ENCODE measurements at places on chromosomes 2 and 18.

DNA sequence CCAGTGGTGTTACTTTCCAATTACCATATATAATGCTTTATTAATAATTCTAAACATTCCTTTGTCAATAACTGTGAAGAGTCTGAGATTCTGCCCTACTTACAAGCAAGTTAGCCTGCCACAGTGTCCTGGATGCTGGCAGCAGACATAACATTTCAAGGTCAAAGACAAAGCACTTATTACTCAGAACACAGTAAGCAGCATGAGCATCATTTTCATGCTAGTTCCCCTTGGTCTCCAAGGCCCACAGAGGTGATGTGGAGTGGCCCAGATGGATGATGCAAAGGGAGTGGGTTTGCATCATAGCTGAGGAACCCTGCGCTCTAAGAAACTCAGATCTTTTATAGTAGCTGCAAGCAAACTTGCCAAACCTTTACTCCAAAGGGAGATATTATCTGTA lies 349.7 kb downstream of the ZEB2 start:
- no peak for DNase-seq

DNA sequence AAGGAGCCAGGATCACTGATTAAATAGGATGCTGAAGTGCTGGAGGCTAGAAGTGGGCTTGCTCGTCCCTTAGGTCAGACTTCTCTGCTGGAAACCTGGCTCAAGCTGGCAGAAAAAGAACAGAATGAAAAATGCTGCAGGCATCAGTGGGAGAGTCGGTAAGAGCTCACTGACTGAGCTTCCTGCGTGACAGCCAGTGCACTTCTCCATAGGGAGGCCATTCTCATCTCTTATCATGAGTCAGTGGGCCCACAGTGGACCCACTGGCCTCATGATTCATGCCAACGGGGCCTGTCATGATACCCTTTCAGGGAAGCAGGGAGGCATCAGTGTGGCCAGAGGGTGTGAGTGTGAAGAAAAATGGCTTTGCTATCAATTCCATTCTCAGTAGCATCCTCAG lies 498.2 kb downstream of the PTPRM start:
- no peak for DNase-seq

- DNase-seq = no peak
These were observed 72.1 kb upstream of the MAP4K4 start for GRCh38 chr2:101625387-101625786.

- peak; percentile 59 for DNase-seq
These were observed at the start of gene DAW1 for GRCh38 chr2:227871375-227871791. Gene DAW1 (plus strand): TSS chr2:227871631. CDS start chr2:227871690, 59 bp downstream.

DNA sequence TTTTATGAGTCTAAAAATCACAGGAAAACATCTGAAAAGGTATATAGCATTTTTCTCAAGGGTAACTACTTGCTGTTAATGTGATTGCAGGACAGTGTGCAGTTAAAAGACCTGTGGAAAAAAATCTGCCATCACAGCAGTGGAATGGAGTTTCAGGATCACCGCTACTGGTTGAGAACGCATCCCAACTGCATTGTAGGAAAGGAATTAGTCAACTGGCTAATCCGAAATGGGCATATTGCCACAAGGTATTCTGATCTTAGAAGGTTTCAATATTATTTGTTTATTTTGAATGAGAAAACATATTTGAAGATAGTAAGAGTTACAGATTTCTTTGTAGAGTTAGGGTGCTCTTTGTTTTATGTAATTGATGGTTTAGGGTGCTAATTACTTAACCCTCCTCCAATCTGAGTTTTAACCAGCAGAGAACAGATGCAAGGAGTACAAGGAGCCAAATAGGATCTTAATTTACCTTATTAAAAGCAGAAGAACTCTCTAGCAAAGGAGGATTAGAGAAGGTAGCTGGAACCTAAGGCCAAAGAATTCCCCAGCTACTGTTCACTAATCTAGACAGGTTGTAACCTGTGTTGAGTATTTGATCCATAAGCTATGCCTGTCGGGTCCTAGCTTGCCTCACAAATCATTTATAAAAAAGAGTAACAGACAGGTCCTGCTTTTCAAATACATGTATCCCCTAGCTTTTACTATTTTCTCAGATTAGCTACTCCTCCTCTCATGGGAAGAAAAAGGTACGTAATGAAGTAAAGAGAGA lies 35.0 kb downstream of the PIKFYVE start:
- no peak for DNase-seq

DNA sequence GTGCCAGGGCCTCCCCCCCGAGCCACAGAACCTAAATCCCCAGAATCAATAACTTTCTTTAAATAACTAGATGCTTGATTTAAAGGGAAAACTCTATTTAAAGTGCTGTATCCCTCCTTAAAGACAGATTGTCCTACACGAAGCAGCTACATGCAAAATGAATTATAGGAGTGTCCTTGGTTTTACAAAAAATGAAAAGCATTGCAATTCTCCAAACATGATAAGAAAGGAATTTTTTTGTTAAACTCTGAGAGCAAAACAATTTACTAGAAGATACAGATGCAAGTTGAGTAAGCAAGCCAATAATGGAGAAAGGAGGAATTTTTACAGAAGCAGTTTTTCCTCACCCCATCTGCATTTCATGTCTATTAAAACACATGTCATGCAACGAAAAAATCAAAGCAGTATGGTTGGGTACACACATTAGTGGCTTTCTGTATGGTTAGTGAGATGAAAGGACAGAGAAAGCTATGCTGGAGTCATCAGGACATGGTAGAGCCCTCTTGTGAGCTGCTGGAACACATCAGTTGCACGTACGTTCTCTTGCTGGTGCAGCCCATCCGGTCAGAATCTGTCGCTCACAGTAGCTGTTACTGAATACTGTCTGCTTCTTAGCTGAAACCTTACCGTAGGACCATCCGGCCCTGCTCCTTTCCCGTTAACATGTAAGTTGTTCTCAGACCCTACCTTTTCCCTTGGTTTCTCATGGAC lies 25.9 kb upstream of the STEAP3 start:
- peak; percentile 46 for DNase-seq

GRCh38 chr18:28831908-28832307 lies 655.0 kb upstream of the CDH2 start:
- no peak for DNase-seq

- DNase-seq = peak; percentile 61
These were observed 59.4 kb upstream of the CTLA4 start for GRCh38 chr2:203808046-203808750.

GRCh38 chr2:61210332-61210981 lies 48.5 kb downstream of the C2orf74 start:
- peak; percentile 89 for DNase-seq

DNA sequence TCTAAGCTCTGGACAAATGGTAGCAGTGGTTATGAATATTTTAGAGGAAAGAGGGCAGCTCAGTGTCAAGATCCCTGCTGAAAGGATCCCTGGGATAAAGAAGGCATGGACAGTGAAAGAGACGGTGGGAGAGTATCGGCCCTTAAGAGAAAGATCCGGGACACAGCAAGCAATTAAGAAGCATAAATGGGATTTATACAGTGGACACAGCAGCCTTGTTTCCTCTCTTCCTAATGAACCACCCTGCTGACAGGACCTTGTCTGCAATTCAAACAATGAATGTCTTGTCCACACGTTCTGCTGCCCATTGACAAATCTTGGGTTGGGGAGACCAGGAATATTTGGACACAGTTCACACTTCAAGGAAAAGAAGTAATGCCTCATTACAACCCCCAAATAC lies 16.5 kb downstream of the CPLX4 start:
- DNase-seq = no peak
